M059J (cell line): ENCODE measurements at places on chromosomes 1 and 21. TPM values are rescaled to one million over a fixed set of nuclear protein-coding genes. Genes with fewer than 3 reads are reported as not detected.

DNA sequence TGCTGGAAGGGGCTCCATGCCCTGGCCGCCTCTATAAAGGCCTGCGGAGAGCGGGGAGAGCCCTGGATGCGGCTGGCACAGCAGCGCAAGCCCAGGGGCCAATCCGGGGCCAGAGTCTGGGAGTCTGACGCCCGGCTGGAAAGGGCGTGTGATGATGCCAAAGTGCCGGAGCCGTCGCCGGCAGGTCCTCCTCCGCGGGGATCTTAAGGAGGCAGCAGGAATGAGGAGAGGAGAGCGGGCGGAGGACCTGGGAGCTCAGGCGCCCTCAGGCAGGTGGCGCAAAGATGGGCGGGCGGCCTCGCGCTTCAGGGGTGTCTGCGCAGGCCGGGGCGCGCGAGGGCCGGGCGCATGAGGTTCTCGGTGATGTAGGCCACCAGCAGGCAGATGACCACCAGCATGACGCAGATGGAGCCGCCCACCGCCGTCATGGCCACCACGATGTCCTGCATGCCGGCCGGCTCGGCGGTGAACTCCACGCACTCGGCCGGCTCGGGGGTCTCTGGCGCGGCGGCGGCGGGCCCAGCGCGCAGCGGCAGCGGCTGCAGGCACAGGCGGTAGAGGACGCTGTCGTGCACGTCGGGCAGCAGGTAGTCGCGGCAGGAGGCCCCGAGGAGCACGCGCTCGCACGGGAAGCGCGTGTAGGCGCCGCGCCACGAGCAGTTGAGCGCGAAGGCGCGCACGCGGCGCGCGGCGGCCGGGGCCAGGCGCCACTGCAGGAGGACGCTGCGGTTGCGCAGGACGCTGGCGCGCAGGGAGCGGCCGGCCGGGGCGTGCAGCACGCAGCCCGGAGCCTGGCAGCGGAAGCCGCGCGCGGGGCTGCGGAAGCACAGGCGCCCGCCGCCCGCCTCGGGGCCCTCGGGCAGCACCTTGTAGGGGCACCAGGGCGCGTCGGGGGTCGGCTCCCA lies 653 bp downstream of the FNDC10 start:
- DNase-seq = no peak

DNA sequence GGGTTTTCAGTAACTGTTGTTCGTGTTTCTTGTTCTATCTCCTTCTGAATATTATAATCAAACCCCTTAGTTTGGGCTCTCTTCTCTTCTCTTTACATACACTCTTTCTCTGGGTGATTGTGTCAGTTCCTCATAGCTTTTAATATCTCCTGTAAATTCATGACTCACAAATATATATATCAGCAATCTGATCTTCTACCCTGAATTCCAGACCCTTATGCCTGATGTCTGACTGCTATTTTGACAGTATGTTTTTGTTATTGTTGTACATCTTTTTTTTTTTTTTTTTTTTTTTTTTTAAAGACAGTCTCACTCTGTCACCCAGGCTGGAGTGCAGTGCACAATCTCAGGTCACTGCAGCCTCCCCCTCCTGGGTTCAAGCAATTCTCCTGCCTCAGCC lies 70.8 kb upstream of the MPC2 start:
- DNase-seq = no peak

DNA sequence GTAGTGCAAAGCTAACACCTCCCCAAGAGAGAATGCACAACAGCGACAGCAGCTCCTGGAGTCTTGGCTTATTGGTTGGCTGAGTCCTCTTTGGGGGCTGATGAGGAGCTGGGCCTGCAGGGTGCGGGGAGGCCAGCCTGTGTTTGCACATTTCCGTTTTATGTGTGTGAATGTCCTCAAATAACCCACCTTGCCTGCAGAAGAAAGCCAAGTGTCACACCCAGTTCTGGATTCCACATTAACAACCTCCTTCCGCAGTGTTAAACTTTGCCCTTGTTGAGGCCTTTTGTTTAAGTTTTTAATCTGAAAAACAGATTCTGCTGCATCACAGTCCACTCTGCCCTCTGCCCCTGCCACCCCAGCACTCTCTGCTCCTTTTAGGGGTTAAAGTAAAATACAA lies 274.5 kb downstream of the TM2D1 start:
- no peak for DNase-seq

Gene MPZL1
- 79.3 and 110 TPM in 2 replicates for total RNA-seq

Gene LENEP
- total RNA-seq = not detected in 2 replicates

Gene RCAN1
- 160 and 181 TPM in 2 replicates for total RNA-seq

GRCh38 chr1:241310451-241310850 lies 46.6 kb downstream of the RGS7 start:
- DNase-seq = peak; percentile 74

DNA sequence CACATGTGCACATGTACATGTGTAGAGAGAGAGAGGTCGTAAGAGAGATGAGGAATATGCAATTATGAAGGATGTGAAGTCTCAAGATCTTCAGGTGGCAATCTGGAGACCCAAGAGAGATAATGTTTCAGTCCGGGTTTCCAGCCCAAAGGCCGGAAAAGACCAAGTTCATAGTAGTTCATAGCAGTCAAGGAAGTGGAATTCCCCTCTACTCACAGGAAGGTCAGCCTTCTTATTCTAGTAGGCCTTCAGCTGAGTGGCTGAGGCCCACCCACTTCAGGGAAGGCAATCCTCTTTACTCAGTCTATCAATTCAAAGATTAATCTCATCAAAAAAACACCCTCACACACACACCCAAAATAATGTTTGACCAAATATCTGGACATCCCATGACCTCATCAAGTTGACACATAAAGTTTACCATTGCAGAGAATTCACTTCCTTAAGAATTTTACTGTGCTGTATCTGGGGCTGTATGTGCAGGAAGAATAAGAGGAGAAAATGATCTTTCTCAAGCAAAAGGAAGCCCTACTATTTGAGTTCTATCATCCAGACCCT lies 114.6 kb downstream of the TNFSF18 start:
- DNase-seq = no peak

GRCh38 chr21:10464975-10465374 lies 56.4 kb upstream of the TPTE start:
- no peak for DNase-seq

DNA sequence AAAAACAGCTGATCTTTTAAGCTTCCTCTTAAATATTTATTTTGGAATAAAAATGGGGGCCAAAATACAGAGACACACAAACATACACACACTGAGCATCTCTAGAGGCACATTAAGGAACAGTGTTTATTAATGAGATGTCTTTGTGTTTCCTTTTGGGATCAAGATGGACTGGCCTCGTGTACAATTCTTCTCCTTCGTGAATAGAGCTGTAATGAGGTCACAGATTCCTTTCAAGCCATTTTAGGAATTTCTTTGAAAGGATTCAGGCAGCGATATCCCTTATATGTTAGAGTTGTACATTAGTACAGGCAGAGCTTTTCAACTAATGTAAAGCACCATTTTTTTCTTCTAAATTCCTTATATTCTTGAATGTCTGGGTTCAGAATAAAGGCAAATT lies 295.7 kb downstream of the CHRM3 start:
- no peak for DNase-seq

DNA sequence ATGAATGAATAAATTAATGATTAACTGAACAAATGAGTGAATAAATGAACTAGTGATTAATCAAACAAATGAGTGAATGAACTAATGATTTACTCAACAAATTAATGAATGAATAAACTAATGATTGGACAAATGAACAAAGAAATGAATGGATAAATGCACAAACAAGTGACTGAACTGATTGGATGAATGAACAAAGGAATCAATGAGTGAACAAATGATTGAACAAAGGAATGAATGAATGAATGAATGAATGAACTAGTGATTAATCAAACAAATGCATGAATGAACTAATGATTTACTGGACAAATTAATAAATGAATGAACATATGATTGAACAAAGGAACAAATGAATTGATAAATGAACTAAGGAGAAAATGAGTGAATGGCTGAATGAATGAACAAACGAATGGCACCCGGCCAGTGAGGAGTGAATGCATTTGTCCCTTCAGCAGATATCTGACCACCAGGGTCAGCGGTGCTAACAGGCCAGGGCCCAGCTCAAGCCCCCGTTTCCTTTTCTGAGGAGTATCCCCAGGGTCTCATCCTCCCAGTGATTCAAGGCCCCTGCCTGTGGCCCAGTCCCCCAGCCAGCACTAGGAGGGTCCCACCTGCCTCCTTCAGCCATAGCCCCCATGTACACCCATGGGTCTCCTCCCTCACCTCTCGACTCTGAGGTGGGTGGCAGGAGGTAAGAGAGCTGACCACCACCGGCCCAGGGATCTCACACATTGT lies 49.9 kb downstream of the WNT9A start:
- DNase-seq = no peak

- peak; percentile 40 for DNase-seq
Observed at GRCh38 chr1:22855668-22856606, 116.7 kb downstream of the LACTBL1 start.

Gene PRKCZ
- total RNA-seq = 0.44 TPM in 1 of 2 replicates, not detected in the other

DNA sequence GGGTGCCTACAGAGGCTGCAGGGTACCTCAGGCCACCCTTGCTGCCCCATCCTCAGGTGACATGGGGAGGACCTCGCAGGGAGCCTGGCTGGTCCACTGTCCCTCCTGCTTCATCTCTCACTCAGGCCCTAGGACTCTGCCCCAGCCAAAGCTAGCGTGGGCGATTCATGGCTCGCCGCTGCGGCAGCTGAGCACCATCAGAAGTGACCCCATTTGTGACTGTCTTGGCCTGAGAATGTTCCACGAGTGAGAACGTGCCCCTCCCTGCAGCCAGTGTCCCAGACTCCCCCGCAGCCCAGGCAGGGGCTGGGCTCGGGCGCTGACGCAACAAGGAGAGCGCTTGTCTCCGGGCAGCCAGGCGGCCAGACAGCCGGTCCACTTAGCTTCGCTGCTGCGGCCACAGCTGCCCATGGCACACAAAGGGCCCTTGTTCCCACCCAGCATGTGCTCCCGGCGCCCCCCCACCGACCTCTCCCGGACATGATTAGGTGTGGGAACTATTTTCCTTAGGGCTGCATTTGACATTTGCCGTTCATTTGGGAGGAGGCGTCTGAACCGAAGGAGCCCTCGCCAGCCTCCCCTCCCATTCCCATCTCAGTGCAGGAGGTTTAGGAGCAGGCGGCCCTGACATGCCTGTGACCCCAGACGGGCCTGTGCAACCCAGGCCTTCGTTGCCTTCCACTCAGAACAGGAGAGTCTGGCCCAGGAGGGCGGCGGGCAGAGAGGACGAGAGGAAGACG lies 19.3 kb upstream of the POFUT2 start:
- DNase-seq = peak; percentile 52

Gene IFI16
- total RNA-seq = 75.9 and 103 TPM in 2 replicates
